ENCODE measurements at places on chromosomes 7 and 10.

GRCh38 chr10:5563991-5564536, 39.3 kb downstream of the CALML3 start:
- peak; percentile 62 for DNase-seq

DNA sequence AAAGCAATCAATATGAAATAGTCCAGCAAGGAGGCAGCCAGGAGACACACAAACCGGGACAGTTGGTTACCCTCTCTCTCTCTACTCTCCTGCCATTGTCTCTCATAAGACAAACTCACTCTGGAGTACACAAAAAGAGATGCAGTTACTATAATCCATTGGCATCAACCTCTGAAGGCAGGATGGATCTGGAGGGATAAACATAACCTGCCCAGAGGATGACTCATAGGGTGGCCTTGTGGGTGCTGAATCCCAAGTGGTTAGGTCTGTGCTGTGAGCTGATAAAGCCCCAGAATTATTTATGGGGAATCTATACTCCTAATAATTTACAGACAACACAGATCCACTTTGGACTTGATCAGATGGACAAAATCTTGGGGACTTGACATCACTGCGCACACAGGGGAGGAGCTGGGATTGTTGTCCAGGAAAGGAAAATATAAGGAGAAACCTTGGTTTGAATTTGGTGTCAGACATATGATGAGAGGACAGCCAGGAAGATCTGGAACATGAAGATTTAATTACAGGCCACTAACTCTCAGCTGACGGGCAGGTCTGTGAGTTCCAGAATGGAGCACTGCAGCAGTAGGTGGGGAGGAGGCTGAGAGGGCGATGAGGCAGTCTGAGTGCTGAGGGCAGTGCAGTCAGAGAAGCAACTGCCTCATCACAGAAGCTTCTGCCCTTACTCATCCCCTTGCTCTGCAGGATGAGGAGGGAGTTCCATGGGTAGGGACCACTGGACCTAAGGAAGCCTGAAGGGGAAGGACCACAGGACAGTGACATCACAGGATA, 113.9 kb upstream of the PRSS58 start:
- DNase-seq = no peak

DNA sequence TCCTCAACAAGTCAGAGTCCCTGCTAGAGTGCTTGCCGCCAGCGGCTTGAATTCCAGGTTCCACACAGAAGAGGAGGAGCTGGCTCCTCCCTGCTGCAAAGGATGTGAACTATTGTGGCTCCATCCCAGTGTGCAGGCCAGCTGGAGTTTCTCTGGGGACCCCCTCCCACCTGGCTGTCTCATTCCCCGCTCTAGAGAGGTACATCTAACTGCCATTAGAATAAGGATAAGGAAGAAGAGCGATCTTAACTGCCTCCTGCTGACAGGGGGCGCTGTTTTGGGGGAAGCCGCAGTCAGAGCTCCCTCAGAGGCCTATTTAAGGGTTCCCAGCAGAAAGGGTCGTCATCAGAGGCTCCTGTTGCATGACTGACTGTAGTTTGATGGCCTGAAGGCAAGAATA, 40.8 kb upstream of the HECW1 start:
- DNase-seq = peak; percentile 1

GRCh38 chr7:66626331-66626934, 2.2 kb upstream of the KCTD7 start:
- DNase-seq = no peak

Measured in MV-4-11 (cell line).